ENCODE measurements at places on chromosomes 13 and 19.

DNA sequence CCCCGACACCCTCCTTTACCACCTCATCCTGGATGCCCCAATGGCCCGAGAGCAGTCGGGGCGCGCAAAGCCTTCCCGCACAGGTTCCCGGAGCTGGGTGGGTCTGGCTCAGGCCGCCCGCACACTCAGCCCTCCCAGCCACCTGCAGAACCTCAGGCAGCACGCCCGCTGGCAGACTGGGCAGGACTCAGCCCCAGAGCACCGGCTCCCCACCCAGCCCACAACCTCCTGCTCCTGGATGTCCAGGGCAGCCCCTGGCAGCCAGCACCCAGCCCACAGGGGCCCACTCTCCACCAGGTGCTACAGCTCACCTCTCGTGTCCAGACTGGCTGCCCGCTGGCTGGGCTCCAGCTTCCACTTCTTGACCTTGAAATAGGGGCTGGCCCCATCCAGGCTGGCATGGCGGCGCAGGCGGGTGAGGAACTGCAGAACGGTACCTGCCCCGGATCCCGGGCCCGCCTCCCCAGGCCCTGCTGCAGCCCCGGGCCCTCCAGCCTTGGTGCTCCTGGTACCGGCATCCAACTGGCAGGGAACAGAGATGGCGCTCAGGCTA is 4.6 kb downstream of the CBARP start:
- no peak for DNase-seq
- H3K36me3 ChIP-seq = no peaks in the 10 kb centered on the region
- no peak overlapping the region for H3K4me3 ChIP-seq
- H3K4me1 ChIP-seq = peaks cover 13% of the 10 kb centered on the region
- no peak overlapping the region for H3K27ac ChIP-seq

GRCh38 chr13:113976711-113977684 is 3.1 kb upstream of the C13orf46 start:
- no peak overlapping the region for H3K27ac ChIP-seq
- H3K27me3 ChIP-seq = no peaks in the 10 kb centered on the region
- H3K36me3 ChIP-seq = peaks cover 92% of the 10 kb centered on the region

GRCh38 chr13:35266412-35266811 is 210.1 kb downstream of the MAB21L1 start:
- no peaks in the 10 kb centered on the region for H3K36me3 ChIP-seq
- no peak overlapping the region for H3K27ac ChIP-seq
- H3K27me3 ChIP-seq = no peaks in the 10 kb centered on the region
- no peak overlapping the region for H3K4me3 ChIP-seq

- peaks cover 14% of the 10 kb centered on the region for H3K4me1 ChIP-seq
- no peak for DNase-seq
- no peak overlapping the region for H3K27ac ChIP-seq
- no peak overlapping the region for H3K4me3 ChIP-seq
- peaks cover 16% of the 10 kb centered on the region for H3K27me3 ChIP-seq
Measured at GRCh38 chr19:47730910-47731309, 14.4 kb upstream of the NOP53 start.

DNA sequence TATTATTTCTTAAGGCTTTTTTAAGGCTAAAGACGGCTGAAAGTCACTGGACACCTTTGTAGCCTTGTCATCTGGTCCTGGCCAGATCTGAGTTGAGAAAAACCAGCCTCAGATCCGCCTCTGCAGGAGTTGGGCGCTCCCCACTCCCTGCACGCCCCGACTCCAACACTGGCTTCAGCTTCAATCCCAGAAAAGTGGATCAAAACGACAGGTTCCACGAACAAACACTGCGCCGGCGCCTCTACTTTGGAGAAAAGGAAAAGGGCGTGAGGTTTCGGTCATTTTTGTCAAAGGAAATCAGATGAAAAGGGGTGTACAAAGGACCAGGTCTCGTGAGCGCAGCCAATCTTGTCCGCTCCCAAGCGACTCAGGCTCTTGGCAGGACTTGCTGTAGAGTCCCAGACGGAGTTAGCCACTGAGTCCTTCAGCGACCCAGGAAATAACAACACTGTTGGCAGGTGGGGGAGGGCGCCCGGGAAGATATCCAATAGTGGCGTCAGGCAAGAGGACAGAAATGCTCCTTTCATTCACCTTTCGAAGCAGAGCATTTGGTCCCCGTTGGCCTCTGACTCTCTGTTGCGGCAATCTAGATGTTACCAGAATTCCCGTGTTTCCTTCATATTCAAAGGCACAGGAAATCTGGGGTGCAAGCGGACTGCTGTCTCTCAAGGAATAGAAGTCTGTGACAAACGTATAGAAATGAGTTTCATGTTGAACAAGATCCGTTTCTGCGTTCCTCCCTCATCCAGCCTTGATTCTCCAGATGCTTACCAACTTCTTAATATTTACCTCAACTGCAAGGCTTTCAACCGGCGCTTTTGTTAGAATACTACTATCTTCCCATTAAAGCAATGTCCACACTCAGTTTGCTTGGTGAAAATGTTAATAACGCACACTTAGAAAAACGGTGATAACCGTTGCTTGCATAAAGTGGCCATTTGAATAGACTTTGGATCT is 1.8 kb upstream of the CCNA1 start:
- H3K4me3 ChIP-seq = no peak overlapping the region
- H3K27me3 ChIP-seq = peaks cover 22% of the 10 kb centered on the region
- H3K27ac ChIP-seq = no peak overlapping the region

Measured in CD4-positive, alpha-beta T cell (primary cell).